ENCODE measurements at places on chromosomes 6 and 20.

DNA sequence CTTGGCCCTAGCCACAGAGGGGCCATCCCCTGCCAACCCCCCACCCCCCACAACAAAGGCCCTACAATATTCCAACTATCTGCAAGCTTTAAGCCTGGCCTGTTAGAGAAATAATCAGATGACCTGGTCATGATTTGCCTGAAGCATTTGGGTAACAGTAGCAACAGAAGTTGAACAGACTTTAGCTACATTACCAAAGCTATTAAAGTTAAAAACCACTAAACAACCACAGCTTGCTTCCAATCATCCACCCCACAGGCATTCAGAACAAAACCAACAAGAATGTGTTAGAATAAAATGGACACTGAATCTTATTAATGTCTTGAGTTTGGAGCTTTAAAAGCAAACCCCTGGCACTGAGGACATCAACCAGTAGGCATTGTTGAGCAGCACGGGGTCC, 250.9 kb downstream of the LRFN2 start:
- DNase-seq: no peak

GRCh38 chr6:30914854-30915590, 984 bp downstream of the VARS2 start:
- no peak for DNase-seq

GRCh38 chr6:20217324-20217855, 5.1 kb upstream of the MBOAT1 start:
- no peak for DNase-seq

DNA sequence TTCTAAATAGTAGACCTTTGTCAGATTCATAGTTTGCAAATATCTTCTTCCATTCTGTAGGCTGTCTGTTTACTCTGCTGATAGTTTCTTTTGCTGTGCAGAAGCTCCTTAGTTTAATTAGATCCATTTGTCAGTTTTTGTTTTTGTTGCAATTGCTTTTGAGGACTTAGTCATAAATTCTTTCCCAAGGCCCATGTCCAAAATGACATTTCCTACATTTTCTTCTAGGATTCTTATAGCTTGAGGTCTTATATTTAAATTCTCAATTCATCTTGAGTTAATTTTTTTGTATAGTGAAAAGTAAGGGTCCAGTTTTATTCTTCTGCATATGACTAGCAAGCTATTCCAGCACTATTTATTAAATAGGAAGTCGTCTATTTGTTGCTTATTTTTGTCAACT, 287.0 kb downstream of the PACRG start:
- no peak for DNase-seq

DNA sequence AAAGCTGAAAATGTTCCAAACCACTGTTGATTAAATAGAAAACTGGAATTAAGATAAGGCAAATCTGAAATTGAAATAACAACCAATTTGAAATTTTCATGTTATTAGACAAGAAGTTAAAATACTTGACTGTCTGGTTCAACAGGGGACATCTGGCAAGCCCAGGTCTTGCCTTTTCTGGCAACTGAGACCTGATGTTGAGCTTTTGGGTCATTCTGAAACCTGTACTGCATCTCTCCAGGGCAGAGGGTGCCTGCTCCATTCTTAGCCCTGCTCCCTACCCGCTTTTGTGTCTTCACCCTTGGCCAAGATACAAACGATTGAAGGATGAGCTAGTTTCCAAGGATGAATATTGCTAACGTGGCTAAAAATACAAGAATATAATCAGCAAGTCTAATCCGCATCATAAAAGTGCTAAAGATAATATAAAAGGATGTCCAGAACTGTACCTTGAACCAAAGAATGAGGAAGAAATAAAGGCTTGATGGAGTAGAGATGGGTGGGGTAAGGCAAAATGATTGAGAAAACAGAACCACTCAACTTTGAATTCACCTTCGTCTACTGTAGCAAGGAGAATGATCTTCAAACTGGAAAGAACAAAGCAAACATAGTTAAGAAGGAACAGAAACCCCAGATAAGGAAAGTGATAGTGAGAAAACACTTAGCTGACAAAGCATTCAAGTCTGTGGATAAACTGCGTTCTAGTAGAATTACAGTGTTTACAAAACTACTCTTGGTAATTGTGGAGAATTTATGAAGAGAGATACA, 109.8 kb upstream of the MAN1A1 start:
- DNase-seq: no peak

GRCh38 chr6:52373151-52373690, 11.3 kb downstream of the PAQR8 start:
- no peak for DNase-seq

DNA sequence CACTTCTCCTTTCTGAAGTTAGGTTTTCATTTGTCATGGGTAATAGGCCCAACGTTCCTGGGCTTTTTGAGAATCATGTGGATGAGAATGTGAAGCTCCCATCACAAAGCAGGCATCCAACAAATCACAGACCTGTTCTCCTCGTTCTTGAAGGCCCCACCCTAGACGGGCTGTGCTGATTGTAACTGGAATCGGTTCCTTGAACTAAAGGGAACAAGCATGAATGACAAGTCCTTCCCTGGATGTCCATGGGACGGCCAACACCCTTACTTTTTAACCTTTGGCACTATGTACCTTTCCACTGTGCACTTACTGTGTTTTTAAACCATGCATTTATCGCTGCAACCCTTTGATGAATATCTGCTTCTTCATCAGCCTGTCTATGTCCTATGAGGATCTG, 438.2 kb downstream of the CD83 start:
- no peak for DNase-seq

GRCh38 chr6:136491251-136491650, 59.0 kb downstream of the MAP7 start:
- no peak for DNase-seq

DNA sequence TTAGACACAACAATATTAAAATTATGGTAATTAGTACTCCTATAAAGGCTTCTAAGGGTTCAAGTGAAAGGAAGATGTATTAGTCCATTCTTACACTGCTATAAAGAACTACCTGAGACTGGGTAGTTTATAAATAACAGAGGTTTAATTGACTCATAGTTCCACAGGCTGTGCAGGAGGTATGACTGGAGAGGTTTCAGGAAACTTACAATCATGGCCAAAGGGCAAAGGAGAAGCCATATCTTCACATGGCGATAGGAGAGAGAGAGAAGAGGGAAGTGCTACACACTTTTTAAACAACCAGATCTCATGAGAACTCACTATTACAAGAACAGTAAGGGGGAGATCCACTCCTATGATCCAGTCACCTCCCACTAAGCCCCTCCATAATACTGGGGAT, 52.9 kb downstream of the TINAG start:
- no peak for DNase-seq

DNA sequence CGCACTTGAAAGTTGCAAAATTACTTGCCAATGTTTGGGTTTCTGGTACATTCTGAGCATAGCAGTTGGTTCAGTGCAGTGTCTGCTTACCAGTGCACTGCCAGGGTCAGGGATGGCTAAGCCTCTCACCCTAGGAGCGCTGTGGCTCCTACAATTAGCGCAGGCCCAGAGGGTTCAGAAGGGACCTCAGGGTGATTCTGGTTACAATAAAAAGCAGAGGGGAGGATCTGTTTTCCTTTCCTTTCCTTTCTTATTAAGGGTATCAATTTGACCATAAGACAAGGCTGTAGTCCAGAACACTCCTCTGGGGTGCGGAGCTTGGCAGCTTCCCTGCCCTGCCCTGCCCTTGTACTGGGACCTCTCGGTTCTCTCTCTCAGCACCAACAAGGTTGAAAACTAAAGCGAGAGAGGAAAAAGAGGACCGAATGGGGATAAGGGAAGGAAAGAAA, 2.6 kb downstream of the MAFB start:
- DNase-seq: no peak
